Esophagus squamous epithelium (tissue), 5 donors: ENCODE measurements at places on chromosomes 11 and 22. TPM values are rescaled to one million over a fixed set of nuclear protein-coding genes. Genes with fewer than 3 reads are reported as not detected.

OR8D4 gene
- not detected for total RNA-seq

MCM5 gene
- total RNA-seq: 29.6 TPM

DNA sequence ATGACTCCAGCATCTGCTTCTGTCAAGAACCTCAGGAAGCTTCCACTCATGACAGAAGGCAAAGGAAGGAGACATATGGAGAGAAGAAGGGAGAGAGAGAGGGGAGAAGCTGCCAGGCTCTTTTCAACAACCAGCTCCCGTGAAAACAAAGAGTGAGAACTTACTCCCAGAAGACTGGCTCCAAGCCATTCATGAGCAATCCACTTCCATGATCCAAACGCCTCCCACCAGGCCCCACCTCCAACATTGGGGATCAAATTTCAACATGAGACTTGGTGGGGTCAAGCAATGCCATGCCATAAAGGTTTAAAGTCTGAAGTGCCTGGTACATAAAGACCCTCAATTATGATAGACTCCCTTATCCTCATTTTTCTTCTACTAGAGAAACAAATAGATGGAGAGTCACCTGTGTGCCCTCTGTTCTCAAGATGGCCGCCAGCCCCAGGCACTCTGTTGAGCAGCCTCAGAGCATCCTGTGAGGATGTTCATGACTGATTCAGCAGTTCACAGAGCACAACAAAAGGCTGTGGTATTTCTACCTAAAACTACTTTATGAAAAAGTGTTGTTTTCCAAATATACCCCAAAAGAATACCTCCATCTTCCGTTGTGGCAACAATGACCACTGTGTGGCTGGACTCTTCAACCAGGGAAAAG, 69.0 kb upstream of the CRTAM start:
- peaks cover 4% of the 10 kb centered on the region for H3K4me1 ChIP-seq
- no peaks in the 10 kb centered on the region for H3K36me3 ChIP-seq
- H3K4me3 ChIP-seq: no peak overlapping the region
- DNase-seq: no peak

DNA sequence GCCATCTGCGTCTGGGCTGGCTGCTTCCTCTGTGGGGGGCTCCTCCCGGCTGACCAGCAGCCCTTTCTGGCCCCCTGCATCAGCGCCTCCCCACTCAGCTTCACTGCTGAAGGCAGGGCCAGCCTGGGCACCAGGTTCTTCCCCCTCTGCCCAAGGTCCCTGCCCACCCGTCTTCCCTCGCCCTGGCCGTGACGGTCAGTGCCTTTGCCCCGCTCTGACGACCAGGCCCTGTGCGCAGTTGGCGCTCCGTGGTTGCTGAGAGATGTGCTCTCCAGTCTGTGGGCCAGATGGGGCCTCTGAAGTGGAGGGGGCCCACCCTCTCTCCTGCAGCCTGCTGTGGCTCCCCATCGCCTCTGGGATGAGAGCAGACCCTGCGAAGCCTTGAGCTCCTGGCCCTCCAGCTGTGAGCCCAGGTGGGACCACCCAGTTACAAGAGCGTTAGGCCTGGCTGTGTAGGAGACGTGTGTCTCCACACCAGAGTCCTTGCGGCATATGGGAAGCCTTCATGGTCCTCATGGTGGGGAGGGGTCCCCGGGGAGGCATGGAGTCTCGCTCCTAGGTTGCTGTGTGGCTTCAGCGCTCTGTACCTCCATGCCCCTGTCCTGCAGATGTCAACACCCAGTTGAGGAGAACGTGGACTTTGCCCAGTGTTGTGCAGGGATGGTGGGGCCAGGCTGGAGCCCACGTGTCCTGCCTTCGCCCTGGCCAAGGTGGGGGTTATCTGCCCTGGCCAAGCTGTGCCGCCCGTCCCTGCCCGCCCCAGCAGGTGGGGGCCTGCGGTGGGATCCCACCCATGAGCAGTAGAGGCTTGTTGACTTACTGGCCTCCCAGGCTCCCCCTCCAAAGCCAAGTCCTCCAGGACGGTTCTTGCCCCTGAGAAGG, 14.2 kb downstream of the LRP5 start:
- no peaks in the 10 kb centered on the region for H3K36me3 ChIP-seq
- H3K27me3 ChIP-seq: no peaks in the 10 kb centered on the region
- no peak overlapping the region for H3K27ac ChIP-seq
- no peak overlapping the region for H3K4me3 ChIP-seq
- DNase-seq: no peak

DNA sequence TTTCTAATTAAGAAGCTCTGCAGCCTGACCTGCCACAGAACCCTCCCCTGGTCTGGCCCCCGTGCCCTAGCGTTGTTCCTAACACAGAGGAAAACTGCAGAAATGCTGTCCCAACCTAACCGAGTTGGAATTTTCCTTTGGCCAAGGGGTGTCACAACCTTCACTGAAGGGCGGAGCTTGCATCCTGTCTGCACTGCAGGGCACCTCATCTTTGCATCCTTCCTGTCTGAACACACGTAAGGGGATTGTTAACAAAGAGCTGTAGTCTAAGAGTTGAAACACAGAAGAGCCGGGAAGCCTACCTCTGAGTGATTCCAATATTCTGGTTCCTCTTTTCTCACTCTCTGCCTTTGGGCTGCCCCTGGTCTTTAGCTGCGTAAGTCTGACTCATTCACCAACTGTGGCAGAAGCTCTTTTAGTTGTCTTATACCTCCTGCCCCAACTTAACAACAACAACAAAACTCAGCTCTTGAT, 1.6 kb downstream of the DIXDC1 start:
- no peaks in the 10 kb centered on the region for H3K27me3 ChIP-seq
- H3K4me3 ChIP-seq: no peak overlapping the region
- H3K27ac ChIP-seq: peak overlapping the region; percentile 18
- no peaks in the 10 kb centered on the region for H3K36me3 ChIP-seq
- H3K4me1 ChIP-seq: peaks cover 33% of the 10 kb centered on the region
- DNase-seq: no peak
